ENCODE measurements at places on chromosomes 1 and 21. TPM values are rescaled to one million over a fixed set of nuclear protein-coding genes. Genes with fewer than 3 reads are reported as not detected.

HSD3B2 gene
- not detected for total RNA-seq

FOXO6 gene
- total RNA-seq = not detected

IFI16 gene
- 76.9 TPM for total RNA-seq

SLC30A10 gene
- total RNA-seq = not detected

RNU11 gene
- under 0.01 TPM for total RNA-seq

CAMK1G gene
- not detected for total RNA-seq

WNT4 gene
- total RNA-seq = 0.32 TPM

SV2A gene
- 3.3 TPM for total RNA-seq

FPGT gene
- total RNA-seq = 13.5 TPM

CDA gene
- total RNA-seq = 1.4 TPM

CCDC17 gene
- total RNA-seq = 0.97 TPM

PCBP3 gene
- total RNA-seq = 0.16 TPM

PSMD4 gene
- total RNA-seq = 235 TPM

TENT5C gene
- total RNA-seq = 0.16 TPM

Measured in bladder microvascular endothelial cell (primary cell).